ENCODE measurements at places on chromosomes 4 and X.
A peak's percentile ranks its signal among the peaks of the same experiment; 100 is the strongest.

DNA sequence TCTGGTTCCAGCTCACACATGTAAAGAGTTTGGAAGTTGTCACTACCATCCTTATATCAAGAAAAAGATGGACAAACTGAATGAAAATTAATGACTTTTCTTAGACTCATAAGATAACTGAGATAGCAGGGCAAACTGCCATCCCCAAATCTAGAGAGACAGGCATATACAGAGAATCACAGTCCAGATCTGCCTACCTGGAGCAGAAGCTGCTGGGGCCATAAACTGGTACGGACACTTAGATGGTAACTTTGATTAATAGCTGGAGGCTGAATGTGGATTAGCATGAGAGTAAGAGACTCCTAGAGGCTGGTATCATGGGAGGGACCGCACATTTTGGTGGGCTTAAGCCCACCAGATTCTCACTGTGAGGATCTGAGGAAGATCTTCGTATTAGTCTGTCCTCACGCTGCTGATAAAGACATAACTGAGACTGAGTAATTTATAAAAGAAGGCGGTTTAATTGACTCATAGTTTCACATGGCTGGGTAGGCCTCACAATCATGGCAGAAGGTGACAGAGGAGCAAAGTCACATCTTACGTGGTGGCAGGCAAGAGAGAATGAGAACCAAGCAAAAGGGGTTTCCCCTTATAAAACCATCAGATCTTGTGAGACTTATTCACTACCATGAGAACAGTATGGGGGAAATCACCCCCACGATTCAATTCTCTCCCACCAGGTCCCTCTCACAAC, 10.8 kb upstream of the POLA1 start:
- no peak for DNase-seq

- DNase-seq, result no peak
Measured at GRCh38 chr4:3640587-3640962, 108.4 kb upstream of the LRPAP1 start.

GRCh38 chr4:13920901-13921300, 293.4 kb upstream of the BOD1L1 start:
- DNase-seq, result no peak

DNA sequence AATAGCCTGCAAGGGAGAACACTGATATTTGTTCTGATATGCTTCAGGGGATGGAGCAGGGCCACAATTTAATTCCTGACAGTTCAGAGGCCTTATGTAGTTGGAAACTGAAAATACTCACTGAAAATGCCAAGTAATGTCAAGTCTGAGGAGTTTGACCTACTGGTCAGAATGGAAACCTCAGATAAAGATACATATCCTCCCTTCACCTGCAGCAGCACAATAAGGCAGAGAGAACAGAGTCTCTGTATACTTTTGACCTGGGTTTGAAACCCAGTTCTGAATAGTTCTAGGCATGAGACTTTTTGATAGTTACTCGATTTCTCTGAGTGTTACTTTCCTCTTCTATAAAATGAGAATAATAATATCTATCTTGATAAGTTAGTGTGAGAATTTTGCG, 65.8 kb upstream of the TRPC5 start:
- no peak for DNase-seq

GRCh38 chr4:103754844-103755243, 35.1 kb upstream of the TACR3 start:
- DNase-seq, result no peak

DNA sequence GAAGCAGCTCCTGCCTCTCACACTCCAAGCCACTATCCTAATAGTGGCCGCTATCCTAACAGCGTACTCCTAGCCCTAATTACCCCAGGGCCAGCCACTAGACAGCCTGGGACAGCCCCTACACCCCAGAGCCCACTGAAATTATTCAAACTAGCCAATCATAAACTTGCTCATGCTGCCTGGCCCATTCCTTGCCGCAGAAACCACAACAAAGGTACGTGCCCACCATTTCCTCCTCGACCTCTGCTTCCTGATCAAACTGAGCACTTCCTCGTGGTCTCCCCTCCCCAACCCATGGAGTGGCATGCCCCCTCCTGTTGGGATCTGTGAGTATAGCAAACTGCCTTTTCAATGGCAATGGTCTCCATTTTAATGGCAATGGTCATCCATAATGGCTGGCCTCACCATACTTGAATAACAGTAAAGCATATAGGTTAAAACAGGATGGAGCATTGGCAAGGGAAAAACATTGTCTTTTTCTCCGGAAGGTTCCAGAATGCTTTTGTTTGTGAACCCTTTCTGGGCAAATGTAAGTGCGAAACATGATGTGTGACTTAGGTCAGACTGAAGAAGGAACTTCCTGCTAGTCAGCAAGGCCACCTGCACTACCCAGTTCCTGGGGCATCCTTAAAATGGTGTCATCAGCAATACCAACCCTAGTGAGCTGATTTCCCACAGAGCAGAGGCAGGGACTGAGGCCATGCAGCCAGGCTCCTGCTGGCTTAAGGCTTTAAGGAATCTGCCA, 107.1 kb upstream of the ATP6AP2 start:
- no peak for DNase-seq

- DNase-seq, result no peak
Measured at GRCh38 chr4:121791481-121791880, 9.6 kb upstream of the EXOSC9 start.

- no peak for DNase-seq
Measured at GRCh38 chrX:10486373-10486772, 134.0 kb downstream of the MID1 start.

GRCh38 chrX:103464774-103465117, 54.5 kb downstream of the RAB40A start:
- peak; percentile 18 for DNase-seq

DNA sequence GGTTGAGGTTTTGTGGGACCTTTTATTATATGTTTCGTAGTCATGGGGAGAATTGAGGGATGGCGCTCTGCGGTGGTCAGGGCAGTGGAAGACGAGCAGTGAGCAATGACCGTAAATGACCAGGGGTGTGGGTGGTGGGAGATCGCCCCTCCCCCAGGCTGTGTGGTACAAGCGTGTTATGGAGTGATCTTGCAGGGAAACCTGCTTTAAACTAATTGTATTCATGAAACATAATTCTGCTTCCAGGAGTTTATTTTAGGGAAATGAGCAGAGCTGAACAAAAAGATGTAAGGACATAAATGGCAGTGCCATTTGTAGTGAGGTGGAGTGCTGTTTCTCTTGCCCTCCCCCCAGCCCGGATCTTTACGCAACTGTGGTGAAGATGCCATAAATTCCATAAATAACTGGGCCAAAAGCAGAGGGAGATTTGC, 20.2 kb downstream of the GYG2 start:
- DNase-seq, result peak; percentile 38

DNA sequence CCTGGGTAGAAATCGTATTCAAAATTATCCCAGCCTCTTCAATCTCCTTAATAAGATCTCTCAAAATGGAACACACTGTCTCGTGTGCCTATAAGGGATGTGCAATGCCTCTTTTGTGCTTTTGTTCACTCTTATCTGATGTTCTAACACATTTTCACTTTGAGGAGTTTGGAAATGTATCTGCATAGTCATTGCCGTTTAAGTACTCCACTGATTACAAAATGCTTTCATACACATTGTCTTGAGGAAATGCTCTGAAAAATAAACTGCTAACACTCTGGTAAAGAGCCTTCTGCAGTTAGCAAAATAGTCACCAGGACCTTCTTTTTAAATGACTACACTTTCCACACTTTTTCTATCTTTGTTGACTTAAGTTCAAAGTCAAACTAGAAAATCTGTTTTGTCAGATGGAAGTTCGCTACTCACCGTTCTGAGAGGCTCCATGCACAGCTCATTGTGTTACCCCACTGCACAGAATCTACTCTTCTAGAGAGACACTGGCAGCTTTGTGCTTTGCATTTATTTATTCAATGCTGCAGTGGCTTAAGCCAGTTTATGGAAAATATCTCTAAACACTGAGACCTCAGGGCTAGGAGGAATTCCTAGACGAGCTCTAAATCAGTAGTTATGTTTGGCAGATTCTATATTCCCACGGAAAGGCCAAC, 159.0 kb downstream of the CHIC2 start:
- DNase-seq, result no peak

DNA sequence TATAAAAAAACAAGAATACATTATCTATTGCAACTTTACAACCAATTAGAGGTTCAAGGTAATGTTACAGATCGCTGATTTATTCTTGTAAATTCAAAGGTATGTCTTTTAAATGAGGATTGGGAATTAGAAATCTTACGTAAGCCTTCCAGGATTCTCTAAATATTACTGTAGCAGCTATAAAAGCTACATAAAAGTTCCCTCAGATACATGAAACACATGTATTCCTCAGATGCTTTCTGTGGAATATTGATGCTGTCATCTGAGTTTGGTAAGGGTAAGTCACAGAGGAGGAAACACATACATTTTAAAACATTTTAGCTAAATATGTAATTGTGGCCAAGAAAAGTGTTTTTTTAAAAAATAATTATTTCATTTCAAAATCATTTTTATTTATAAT, 3.4 kb downstream of the AFP start:
- no peak for DNase-seq

DNA sequence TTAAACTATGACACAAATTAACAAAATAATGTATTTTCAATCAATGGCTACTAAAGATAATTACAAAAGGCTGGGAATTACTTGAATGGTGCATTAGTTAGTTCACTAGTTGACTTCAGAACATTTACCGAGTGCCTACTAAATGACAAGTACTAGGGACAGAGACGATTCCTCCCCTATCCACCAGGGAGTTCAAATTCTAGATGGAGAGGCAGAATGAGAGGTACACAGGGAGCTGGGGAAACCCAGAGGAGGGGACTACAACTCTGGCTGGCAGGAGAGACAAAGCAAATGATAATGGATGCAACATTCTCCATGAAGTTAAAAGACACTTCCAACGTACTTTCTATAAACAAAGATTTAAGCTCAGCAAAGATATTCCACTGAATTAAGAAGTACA, 43.1 kb upstream of the MCF2 start:
- no peak for DNase-seq

GRCh38 chr4:110508827-110509710, 33.1 kb downstream of the ENPEP start:
- no peak for DNase-seq

- no peak for DNase-seq
Measured at GRCh38 chrX:140104760-140105159, 139.4 kb upstream of the CXorf66 start.

DNA sequence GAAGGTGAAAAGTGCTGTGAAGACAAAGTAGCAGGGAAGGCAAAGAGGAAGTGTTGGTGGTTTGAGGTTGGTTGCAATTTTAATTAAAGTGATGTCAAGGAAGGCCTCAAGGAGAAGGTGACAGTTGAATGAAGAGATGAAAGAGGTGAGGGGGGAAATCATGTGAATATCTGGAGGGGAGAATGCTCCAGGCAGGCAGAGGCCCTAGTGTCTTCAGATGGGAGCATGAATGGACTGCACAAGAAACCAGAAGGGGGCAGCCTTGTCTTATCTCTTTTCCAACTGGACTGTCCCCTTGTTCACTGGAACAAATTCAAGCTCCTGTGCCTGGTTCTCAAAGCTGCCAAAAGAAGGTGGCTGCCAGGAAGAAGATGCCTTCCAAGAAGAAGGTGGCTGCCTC, 68.4 kb downstream of the MAOB start:
- no peak for DNase-seq

DNA sequence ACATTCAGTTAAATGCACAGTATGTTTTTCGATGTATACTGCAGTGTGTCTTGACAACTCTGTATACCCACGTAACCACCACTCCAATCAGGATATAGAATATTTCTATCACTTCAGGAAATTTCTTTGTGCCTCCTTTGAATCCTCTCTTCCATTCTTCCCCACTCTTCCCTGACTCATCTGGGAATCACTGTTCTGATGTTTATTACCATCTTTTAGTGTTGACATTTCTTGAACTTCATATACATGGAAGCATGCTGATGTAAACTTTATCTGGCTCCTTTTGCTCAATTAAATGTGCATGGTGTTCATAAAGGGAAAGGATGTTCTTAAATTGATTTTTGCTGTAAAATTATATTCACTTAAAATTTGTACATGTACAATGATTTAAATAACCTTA, 319.9 kb downstream of the PCDH7 start:
- DNase-seq, result no peak

DNA sequence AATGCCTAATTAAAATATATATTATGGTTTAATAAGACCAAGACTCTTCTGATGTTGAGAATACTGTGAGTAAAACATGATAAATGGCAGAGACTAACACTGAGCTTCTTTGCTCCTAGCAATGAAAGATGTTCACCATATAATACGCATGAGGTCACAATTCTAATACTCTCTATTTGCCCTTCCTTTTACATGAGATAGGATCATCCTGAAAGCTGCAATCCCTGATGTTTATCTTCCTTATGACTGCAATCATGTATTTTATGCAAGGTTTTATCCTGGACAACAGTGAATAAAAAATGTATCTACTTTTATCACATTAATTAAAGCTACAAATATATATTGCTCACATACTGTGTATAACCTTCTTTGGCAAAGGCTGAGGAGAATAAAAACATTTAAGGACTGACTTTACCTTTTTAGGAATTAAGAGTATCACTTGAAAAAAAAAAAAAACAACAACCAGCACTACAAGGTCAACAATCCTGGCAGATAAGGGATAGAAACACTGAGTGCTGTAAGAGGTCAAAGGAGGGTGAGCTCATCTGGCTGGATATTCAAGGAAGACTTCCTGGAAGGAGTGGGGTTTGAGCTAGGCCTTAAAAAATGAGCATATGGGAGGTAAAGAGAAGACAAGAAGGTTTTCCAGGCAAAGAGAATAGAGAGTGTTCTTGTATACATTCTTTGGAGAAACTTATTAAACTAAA, 99.9 kb downstream of the AREG start:
- DNase-seq, result no peak

DNA sequence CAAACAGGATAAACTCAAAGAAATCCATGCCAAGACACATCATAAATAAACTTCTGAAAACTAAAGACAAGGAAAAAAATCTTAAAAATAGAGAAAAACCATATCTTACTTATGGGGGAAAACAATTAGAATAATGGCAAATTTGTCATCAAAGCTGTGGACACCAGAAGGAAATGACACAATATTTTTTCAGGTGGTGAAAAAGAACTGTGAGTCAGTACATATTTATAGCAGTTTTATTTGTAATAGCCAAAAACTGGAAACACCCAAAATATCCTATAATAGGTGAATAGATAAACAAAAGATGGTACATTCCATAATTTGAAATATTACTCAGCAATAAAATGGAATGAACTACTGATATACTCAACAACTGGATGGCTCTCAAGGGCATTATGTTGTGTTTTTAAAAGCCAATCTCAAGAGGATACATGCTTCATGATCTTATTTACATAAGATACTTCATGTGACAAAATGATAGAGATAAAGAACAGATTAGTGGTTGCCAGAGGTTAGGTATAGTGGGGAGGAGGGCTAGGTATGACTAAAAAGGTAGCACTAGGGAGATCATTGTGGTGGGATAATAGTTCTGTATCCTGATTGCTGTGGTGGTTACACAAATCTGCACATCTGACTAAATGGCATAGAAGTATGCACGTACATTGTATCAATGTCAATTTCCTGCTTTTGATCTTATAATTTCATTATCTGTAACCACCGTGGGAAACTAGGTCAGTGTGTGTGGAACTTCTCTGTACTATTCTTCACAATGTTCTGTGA, 191.9 kb downstream of the PPP1R2C start:
- no peak for DNase-seq

GRCh38 chr4:86122404-86122803, 237.4 kb downstream of the MAPK10 start:
- no peak for DNase-seq

- DNase-seq, result no peak
Measured at GRCh38 chr4:35652197-35652596, 592.1 kb downstream of the ARAP2 start.

GRCh38 chr4:169523796-169524195, 88.6 kb downstream of the NEK1 start:
- no peak for DNase-seq
